HS-5 (cell line): ENCODE measurements at places on chromosomes 4 and X.

DNA sequence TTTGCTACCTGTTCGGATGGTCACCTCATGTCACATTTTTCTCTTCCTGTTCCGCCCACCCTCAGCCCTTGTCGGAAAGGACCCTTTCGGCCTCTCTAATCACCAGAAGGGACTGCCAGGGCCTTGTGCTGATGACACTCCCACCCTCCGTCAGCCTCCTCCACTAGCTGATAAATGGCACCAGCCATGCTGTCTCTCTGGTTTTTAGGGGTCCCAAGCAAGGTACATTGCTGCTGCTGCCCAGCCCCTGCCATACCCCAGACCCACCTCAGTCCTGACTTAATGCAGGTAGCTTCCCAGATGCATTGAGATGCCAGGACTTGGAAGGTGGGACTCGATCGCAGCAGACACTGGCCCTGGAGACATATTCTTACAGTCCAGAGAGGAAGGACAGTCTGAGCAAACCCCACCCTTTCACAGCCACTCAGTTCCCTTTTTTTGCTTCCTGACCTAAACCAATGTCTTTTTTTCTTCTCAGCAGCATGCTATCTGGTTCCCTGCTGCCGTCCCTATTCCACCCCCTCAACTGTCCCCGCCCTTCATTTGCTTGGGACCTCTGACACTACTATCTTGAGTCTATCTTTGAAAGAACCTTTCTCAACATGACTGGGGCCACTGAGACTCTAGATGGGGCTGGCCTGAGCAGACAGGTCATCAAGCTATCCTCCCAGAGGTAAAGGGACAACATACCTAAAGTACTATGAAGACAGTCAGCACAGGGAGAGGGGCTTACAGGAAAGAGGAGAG, at the start of gene BTK:
TSS of gene BTK (minus strand) at position 397 of the 747 bp plus-strand sequence. CDS start 10,907 bp downstream, outside the sequence.
- no peak for DNase-seq

DNA sequence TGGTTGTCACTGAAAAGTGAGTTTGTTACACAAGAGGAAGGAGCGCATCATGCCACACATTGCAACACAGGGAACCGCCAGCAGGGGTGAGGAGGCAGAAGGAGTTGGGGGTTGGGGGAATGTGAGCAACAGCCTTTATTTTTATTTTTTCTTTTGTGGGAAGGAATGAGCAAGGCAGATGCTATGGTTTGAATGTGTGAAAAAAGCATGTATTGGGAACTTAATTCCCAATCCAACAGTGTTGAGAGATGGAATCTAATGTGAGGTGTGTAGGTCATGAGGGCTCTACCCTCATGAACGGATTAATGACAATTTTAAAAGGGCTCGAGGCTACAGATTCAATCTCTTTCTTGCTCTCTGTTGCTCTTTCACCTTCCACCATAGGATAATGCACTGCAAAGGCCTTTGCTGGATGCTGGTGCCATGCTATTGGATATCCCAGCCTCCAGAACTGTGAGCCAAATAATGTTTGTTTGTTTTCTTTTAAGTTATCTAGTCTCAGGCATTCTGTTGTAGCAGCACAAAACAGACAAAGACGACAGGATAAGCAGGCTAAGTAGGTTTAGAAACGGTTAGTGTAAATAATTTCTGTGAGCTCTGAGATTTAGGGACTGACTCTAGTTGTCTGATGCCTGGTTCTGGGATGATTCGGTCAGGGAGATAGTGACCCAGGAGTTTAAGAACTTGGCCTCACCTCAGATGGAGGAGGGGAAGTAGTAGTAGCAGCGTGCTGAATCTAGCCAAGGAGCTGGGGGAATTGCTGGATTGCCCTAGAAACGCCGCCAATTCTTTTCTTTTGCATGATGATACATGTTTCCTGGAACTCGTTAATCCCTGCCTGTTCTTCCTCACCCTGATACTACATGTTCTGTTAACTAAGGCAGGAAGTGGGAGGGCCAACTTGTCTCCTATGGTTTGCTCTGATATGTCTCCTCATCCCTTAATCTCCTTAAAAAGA, 156.6 kb upstream of the CTSO start:
- no peak for DNase-seq

- peak; percentile 9 for DNase-seq
Measured at GRCh38 chr4:123017636-123018395, 95.4 kb upstream of the NUDT6 start.

DNA sequence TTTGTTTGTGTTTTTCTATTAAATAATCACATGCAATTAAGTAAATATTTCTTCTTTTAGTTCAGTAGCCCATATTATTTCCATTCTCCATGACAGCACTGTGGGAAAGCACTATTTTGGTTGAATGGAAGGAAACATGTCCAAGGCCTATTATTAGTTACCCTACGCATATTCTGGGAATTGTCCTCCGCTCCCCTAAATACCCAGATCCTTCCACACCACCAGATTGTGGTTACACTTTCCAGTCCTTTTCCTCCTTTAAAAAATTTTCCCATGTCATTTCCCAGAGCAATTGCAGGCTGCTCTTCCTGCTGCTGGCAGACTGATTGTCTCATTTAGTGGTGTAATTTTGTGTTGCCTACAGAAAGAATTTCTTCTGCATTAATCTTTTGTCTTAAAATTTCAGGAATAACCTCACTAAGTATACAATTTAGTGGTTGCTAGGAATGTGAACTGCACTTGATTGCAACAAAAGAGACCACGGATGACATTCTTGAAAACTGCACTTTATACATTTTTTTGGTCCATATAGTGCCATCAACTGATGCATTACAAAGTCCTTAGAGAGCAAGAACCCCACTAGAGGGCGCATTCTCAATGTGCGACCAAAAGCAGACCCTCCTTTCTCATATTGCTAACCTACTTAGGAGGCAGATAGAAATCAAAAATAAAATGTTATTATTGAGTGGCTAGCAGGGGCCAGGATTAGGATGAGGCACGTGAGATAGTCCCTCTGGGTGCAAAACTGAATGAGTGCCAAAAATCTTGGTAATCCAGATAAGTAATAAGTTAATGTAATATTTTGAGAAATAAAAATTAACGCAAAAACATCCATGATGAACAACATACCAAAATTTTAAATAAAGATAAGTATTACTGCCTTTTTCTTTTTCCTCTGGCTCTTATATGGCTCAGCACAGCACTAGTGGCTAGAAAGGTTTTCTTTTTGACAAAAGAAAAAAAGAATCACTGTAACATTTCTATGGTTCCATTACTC, 98.8 kb upstream of the IQCM start:
- peak; percentile 19 for DNase-seq

DNA sequence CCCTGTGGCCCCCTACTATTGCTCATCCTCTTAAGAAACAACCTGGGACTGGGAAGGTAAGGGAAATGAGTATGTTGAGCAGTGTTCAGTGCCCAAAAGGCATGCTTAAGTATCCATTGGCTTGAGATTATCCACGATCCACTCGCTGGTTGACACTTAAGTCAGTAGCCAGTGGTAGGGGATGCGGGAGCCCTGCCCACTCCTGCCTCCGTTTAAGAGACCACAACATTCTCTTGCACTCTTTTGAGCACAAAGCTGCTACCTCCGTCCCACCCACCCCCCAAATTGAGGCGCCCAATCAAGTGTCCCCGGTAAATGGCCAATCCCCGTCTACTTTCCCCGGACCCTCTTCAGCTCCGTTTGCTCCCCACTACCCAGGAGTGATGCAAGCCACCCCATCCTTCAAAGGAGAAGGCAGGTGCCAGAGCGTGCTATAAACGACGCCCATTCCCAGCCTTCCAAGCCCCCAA, 25.0 kb downstream of the UTP14A start:
- DNase-seq: no peak

DNA sequence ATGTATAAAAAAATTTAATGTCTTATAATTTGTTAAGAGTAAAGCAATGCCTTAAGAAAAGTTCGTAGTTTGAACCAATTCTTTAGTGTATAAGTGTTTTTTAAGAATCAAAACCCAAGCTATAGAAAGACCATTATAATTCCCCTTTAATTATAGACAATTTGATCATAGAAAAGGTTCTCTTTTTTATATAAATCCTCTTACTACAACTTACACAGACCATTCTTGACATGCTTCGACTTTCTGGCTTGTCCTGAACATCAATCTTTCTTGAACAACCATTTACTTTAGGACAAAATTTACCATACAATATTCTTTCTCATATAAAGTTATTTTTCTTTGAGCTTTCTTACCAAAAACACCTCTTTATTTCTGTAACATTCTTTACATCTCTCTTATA, 330.5 kb upstream of the SPANXN1 start:
- no peak for DNase-seq

GRCh38 chr4:40066651-40067050, 10.0 kb downstream of the N4BP2 start:
- DNase-seq: no peak

GRCh38 chr4:48669086-48669485, 111.0 kb downstream of the FRYL start:
- no peak for DNase-seq

- no peak for DNase-seq
Measured at GRCh38 chr4:11512871-11513270, 84.2 kb upstream of the HS3ST1 start.

DNA sequence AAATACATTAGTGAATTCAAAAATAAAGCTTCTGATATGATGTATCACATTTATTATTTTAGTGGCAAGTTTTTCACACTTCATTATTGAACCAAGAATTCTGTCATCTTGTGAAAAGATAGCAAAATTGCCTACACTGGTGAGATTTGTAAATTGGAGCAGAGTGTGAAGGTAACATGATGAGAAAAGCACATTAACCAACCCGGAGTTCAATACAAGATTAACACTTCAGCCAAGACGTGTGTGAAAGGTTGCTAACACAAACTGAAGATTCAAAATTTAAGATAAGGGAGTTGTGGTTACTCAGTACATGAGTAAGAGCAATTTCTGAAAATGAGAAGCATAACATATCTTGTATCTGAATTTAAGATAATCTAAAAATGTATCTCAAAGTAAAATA, 346.7 kb downstream of the PDHA2 start:
- DNase-seq: no peak

- no peak for DNase-seq
Measured at GRCh38 chrX:152884171-152884570, 13.7 kb upstream of the ZNF185 start.

GRCh38 chr4:1369091-1369450, 22.1 kb downstream of the UVSSA start:
- DNase-seq: no peak

- no peak for DNase-seq
Measured at GRCh38 chr4:53601251-53601764, 10.0 kb upstream of the LNX1 start.

DNA sequence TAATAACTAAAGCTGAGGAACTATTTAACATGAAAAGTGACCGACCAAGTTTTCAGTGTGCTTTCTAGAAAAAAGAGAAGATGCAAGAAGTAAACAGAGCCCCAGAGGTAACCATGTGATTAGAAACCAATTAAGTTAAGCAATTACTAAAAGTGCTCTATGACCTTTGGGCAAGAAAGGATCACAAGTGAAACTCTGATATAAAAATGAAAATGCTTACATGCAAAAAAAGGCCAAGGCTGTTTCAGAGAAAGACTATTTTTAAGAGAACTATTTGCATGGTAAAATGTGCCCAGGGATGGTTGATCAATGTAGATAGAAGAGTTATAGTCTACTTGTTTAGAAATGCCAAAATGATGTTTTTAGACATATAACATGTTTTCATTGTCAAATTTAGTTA, 22.0 kb downstream of the KLHL15 start:
- DNase-seq: no peak

DNA sequence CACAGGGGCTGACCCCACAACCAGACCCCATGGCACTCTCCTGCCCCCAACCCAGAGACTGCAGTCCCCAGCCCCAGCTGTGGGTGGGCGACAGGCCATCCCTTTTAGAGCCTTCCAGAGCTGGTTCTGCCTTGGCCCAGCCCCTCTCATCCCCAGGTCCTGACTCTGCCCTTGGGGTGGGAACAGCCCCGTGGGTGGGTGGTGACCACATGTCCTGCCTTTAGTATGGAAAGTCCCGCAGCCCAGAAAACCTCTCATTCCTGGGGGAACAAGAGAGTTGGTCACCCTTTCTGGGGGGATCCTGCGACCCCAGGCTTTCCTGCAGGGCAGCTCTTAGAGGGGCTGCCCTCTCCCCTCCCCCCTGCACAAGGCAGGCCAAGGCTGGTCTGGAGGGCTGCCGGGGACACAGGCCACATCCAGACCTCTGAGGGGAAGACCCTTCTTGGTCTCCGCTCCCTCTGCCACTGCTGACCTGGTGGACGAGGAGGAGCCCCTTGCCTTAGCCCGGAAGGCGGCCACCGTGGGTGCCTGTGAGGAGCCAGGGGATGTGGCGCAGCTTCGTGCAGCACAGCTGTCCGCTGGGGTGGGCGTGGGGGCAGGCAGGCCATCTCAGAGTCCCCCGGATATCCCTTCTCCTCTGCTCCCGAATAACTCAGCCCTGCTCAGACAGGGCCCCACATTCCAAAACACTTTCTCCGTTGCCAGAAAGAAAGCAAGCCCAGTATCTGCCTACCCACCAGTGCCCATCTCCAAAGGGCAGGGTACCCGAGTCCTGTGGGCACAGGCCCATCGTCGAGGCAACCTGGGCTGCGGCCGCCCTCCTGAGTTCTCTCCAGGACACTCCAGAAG, 6.7 kb upstream of the MXD4 start:
- DNase-seq: no peak

GRCh38 chr4:139585473-139585872, 29.5 kb upstream of the SETD7 start:
- DNase-seq: no peak

DNA sequence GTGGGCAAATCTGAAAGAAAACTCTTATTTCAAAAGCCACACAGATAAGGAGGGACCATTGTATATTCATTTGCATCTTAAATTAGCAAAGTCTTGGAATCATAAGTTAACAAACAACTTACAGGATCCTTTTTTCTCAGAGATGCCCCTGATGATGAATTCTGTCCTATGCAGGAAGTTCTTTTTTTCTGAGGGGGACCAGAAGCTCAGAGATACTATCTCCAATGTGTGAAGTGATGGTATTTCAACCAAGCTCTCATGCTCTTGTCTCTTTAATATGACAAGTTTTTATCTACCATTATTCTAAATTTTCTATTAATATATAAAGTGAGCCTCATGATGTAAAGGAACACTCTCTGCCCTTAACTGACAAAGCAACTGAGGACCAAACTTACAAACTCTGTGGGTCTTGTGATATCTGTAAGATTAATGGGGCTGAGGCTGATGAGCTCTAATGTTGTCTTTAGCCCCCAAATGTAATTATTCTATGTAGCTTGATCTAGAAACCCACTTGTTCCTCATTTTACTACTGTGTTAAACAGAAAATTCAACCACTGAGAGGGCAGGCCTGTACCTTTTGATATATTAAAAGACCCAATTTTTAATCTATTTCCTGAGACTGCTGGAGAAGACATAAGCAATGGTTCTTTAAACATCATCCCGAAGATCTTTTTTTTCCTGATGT, 27.0 kb downstream of the TEC start:
- DNase-seq: no peak

- no peak for DNase-seq
Measured at GRCh38 chrX:135688137-135688536, 25.3 kb upstream of the CT45A1 start.

GRCh38 chrX:149572743-149573142, 14.5 kb downstream of the MAGEA9B start:
- DNase-seq: no peak

GRCh38 chr4:109826719-109827118, 1.1 kb upstream of the RRH start:
- no peak for DNase-seq

- DNase-seq: peak; percentile 22
Measured at GRCh38 chrX:70476934-70477733, 32.5 kb downstream of the DLG3 start.
